ENCODE measurements at places on chromosomes 6 and 20.
A peak's percentile ranks its signal among the peaks of the same experiment; 100 is the strongest.

DNA sequence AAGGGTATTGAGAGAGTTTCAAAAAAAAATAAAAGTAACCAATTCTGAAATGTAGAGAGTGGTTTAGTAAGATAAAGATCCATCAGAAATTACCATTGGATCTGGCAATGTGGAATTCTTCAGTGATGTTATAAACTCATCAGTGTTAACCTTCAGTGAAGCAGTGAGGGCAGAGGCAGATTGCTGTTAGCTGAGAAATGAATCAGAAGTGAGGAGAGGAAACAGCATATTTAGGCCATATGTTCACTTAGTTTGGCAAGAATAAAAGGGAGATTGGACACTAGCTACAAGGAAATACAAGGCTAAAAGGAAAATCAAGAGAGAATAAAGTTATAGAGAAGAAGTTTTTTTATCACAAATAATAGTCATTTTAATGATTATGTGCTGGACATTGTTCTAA, 9.6 kb downstream of the KCNQ5 start:
- no peak for DNase-seq

DNA sequence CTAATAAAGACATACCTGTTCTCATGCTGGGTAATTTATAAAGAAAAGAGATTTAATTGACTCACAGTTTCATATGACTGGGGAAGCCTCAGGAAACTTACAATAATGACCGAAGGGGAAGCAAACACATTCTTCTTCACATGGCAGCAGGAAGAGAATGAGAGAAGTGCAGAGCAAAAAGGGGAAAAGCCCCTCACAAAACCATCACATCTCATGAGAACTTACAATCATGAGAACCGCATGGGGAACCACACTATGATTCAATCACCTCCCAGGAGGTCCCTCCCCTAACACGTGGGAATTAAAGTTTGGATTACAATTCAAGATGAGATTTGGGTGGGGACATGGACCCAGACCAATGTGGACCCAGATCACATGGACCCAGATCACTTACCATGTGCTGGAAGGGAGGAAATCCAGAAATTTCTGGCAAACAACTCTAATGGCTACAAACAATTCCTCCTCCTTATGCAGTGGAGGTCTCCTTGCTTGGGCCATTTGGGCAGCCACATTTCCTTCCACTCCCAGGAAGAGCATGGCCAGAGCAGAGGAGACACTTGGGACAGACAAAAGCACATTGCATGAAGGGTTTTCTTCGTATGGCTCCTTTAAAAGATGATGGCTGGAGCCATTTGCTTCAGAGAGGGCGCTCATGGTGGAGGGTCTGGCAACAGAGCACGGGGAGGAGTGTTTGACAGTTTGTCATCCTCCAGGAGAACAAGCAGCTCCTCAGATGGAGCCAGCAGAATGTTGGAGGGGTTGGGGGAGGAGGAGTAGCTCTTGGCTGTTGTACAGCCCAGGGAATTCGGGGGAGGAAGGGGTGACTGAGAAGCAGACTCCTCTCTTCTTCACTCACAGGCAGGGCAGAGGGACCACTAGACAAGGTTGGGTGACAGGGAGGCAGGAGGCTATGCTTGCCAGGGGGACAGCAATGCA, 30.4 kb downstream of the SERPINB9 start:
- DNase-seq, result no peak

DNA sequence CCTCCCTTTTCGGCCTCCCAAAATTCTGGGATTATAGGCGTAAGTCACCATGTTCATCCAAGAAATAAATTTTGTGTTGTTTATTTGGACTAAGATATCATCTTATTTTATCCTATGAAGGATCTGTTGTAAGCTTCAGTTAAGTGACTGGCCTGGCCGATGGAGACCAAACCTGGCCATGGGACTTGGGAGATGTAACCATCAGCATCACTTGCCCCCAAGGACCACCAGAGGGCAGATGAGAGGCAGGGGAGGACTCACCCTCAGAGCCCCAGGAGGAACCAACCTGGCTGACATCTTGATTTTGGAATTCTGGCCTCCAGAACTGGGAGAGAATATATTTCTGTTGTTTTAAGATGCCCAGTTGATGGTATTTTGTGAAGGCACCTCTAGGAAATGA, 266.7 kb downstream of the CDH26 start:
- DNase-seq, result no peak

DNA sequence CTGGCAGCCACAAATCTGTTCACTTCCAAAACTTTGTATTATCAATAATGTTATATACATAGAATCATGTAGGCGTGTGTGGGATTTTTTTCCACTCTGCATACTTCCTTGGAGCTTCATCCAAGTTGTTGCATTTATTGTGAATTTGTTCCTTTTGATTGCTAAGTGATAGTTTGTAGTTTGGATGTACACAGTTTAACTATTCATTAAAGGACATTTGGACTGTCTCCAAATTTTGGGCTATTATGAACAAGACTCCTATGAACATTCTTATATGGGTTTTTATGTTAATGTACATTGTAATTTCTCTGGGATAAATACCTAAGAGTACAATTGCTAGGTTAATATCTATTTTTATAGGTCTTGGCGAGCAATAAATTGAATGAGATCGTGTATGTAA, 36.2 kb upstream of the GCNT2 start:
- DNase-seq, result no peak

GRCh38 chr6:52160472-52161104, 25.6 kb upstream of the IL17A start:
- no peak for DNase-seq

- no peak for DNase-seq
Measured at GRCh38 chr20:12659942-12660341, 348.8 kb upstream of the SPTLC3 start.

- DNase-seq, result no peak
Measured at GRCh38 chr6:139841794-139842215, 467.4 kb upstream of the CITED2 start.

- peak; percentile 20 for DNase-seq
Measured at GRCh38 chr6:128069188-128069587, 168.3 kb upstream of the THEMIS start.

- DNase-seq, result no peak
Measured at GRCh38 chr20:18304618-18305017, 16.3 kb downstream of the ZNF133 start.

DNA sequence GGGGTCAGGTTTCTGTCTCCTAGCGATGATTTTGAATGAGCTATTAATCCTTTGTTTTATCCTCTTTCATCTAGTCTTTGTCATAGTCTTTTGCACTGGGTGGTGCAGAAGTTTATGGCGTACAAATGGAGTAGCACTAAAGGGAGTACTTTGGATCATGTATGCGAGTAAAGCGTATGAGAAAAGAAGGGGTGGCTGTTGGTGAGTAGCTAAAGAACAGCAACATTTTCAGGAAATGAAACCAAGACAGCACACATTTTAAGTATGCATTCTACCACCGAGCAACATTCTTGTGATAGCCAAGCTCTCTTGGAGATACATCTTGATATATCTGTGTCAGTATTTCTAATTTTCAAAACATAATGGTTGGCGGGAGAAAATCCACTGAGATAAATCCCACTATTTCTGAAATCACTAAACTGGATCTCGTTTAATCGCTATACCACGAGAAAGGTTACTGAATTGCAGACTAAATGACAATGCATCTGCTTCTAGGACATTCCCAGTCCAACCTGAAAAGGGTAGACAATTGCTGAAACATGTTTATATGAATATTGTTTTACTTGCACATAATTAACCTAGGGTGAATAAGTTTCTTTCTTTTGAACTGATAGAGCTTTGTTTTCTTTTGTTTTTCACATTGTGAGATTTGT, 196.1 kb downstream of the TRIM27 start:
- no peak for DNase-seq

DNA sequence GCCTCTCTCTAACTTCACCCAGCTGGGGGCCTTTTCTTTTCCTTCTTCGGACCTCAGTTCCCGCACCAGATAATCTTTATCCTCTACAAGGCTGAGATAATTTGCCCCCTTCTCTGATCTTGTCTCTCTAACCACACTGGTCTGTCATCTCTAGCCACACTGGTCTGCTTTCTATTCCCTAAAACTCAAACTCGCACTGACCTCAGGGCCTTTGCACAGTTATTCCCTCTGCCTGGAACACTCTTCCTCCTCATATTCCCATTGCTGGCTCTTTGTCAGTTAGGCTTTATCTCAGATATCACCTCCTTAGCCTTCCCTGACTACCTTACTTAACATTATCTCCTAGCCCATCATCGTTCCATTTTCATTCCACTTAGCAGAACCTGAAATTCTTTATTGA, 7.6 kb downstream of the RIMS4 start:
- DNase-seq, result no peak

- no peak for DNase-seq
Measured at GRCh38 chr20:62577490-62577836, 64.8 kb upstream of the SLCO4A1 start.

DNA sequence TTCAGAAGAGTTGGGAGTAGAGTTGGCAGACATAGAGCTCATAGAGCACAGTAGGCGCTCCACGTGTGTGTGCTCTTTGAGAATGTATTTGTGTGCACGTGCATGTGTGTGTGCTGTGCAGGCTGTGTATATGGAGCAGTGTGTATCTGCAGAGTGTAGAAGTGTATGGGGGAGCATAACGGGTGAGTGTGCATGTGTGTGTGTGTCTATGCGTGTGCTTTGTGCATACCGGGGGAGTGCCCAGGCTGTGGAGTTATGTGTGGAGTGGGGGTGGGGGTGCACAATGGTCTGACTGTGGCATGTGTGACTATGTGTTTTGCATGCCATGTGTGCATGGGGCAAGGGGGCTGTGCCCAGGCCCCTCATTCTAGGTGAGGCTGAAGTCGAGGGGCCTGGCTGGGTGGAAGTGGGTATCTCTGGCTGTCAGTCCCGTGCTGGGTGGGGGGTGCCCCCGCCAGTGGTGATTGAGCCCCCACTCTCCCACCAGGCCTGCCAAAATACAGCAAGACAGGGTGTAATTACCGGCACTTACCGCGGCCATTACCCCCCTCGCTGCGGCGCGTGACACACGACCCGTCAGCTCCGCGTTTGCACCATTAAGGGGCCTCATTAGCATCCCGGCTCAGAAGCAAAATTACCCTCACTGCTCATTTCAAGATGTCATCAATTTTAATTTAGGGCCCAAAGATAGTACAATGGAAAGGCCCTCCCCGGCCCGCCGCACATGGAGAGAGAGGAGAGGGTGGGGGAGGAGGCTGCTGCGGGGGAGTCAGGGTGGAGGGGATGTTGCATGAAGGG, 39.1 kb downstream of the MDFI start:
- DNase-seq, result no peak

GRCh38 chr6:72787391-72788031, 165.6 kb downstream of the KCNQ5 start:
- DNase-seq, result peak; percentile 45

DNA sequence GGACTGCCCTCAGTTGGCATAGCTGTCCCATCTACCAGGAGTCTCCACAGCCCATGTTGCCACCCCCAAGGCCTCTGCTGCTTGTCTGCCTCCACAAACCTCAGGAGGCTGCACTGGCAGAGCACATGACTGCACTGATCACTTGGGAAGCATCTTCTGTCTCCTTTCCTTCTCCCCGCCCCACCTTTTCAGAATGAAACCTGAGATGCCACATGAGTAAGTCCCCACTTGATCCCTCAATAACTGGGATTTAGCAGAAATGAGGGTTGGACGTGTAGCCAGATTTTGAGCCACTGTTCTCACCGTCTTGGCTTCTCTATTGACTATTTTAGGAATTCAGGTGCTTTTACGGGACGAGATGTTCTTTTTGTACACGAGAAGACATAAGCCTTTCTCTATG, 328.4 kb downstream of the CDC5L start:
- DNase-seq, result no peak

DNA sequence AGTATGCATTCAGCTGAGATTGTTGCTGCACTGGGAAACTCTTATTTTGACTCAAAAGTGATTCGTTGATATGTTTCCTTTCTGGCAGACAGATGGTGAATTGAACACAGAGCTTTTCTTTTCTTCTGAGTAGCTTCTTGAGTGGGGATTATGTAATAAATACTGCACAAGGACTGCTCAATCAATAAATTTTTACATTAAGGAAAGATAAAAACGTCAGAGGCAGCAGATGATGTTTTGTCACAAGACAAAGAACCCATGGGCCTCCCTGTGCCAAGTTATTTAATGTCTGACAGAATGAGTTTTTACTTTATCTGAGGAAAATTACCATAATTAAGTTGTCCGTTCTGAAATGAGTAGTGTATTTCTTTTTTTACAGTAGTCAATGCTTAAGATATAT, 460.3 kb downstream of the UTRN start:
- peak; percentile 12 for DNase-seq

DNA sequence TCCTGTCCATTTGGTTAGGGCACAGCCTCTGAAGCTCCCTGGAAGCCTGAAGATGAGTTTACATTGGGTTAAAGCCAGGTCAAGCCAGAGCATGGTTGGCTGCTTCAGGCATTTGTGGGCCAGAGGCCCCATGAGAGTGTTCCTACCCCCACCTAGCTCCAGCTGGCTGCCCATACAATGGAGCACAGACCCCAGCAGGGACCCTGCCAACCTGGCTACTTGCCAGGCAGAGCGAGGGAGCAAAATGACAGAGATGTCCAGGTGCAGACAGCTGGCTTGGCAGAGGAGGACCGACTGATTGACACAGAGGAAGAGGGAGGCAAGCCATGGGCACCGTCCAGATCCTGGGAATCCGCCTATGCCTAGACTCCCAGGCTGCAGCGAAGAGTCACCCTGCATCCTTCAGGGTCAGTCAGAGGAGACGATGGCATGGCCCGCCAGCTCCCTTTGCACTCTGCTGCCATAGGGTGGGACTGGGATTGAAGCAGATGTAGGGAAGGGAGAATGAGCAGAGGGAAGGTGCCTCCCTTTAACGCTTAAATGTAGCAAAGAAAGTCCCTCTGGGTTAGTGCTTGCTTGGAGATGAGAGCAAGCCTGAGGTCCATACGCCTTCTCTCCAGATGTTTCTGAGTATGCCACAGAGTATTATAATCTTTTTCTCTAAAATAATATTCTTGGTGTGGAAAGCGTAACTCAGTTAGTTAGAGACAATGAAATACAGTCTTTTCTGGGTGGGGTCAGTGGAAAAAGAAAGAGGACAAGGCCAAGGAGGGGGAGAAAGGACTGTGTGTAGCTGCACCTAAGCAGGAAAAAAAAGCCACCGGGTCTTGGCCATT, 77.6 kb upstream of the FYN start:
- no peak for DNase-seq

Measured in GM04504 (cell line).